ENCODE measurements at places on chromosomes 2 and 18.

DNA sequence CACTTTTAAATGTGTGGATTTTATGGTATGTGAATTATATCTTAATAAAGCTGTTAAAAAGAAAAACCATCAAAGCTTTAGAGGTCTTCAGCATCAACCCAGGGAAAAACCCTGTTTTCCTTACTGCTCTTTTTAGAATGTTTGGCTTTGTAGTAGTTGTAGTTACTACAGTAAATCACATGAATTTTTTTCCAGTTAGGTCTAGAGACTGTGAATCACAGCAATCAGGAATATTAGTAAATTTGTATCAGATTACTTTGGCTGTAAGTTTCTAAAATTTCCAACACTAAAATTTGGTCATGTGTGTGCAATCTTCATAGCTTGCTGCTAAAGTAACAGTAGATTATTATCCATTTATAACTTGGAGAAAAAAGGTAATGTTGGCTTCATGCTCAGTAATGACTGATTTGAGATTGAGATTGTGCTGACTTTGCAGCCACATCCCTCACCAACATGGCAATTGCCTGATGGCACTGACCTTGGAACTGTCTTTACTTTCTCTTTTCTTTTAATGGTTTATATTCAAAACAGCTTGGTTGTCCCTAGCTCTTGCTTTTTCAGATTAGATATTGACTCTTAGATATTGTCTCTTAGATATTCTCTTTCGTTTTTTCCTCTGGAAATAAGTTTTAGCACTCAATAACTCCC is 41.1 kb downstream of the LCLAT1 start:
- DNase-seq = no peak

DNA sequence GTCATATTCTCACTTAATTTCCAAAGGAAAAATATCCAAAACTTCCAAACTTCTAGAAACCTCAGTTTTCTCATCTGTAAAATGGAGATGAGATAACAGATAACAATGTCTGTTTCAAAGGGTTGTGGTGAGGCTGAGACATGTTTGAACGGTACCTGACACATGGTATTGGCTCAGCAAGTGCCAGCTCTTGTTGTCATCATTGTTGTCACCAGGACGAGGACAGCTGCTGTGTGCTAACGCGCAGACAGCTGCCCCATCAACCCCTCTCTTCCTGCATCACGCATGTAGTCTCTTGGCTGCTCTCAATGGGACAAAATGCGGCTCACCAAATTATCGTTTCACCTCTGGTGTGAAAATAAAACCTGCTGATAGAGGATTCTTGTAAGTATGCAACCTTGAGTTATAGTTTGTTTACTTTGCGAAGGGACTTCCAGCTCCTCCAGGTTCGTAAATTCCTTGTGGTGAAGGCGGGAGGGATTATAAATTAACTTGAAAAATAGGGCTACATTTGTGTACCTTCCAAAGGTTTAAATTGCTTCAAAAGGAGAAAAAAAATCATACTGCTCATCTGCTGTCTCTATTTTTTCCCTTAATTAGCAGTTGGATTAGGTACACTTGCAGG is 605.4 kb downstream of the BCL11A start:
- DNase-seq = no peak

DNA sequence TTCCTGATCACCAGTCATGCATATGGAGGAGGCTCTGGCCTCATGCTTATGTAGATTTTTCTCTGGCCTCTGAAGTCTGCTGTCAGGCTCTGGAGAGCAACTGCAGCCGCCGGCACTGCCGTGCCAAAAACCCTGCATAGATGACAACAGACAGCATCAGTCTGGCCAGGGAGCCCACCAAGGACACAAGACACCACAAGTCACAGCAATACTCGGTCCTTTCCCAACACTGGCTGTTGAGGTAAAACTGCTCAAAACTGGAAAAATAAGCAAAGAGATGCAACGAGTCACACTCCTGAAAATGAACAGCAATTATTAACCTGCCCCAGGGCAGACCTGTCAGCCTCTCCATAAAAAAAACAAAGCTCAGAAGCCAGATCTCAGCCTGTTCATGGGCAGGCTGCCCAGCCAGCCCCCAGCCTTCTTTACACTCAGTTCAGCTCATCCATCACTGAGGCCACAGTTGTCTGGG is 186.0 kb upstream of the RAB6C start:
- no peak for DNase-seq

- DNase-seq = peak; percentile 91
Observed at GRCh38 chr2:177598326-177599138, 206.0 kb downstream of the AGPS start.
